ENCODE measurements at places on chromosomes 6 and 20. TPM values are rescaled to one million over a fixed set of nuclear protein-coding genes. Genes with fewer than 3 reads are reported as not detected.

The CLPSL1 gene
- not detected for total RNA-seq

The LCA5 gene
- total RNA-seq, result 2.9 TPM

DNA sequence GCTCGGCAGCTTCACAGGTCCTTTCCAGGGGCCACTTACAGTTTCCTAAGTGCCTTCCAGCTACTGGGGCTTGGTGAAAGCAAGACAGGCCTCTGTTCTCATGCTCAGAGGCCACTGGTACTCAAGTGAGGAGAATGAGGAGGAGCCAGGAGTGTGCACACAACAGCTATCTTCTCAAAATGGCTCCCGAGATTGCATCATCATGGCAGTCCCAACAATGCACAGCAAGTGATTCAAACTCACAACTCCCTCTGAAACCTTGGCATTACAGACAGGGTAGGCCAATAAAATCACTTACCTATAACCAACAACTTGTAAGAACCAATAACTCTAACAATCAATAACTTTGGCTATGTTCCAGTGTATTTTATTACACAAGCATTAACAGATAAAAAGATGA is 77.4 kb downstream of the RALGAPA2 start:
- DNase-seq, result no peak

GRCh38 chr6:4637691-4638433 is 138.3 kb upstream of the CDYL start:
- peak; percentile 89 for DNase-seq

- DNase-seq, result no peak
These were observed 49.4 kb upstream of the FNDC1 start for GRCh38 chr6:159119791-159120190.

DNA sequence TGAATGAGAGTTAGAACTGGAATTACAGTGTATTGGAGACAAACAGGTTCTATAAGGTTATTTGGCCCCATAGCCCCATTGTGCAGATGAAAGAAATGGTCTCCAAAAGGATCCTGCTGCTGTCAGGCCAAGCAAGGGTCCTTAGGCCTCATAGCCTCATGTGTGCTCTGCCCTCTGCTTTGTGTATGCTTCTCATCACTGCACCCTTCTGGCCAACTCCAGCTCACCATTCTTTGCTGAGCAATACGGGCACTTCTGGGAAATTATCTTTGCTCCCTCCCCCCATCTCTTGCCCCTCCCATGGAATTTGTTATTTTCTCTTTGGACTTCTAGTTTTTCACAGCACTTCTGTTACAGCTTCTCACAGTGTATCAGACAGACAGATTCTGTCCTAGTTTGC is 298.8 kb downstream of the FOXA2 start:
- no peak for DNase-seq

- DNase-seq, result no peak
These were observed 6.4 kb downstream of the MRPL14 start for GRCh38 chr6:44120692-44121443.

- peak; percentile 34 for DNase-seq
These were observed 419 bp upstream of the SNHG17 start for GRCh38 chr20:38435555-38435939.

DNA sequence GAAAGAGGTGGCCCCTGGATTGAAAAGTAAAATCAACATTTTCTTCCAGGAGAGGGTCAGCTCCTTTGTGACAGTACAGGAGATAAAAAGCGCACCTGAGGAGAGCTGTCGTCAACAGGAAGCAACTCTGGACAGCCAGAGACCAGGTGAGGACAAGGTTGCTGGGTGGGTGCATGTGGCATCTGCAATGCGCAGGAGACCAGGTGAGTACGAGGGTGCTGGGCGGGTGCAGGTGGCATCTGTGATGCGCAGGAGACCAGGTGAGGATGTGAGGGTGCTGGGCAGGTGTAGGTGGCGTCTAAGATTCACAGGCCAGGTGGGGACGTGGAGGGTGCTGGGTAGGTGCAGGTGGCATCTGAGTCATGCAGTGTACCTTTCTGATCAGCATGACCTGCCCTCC is 38.4 kb downstream of the WDR27 start:
- no peak for DNase-seq

Measured in bronchial epithelial cell (primary cell).